ENCODE measurements at places on chromosomes 13 and 19.
A peak's percentile ranks its signal among the peaks of the same experiment; 100 is the strongest.

GRCh38 chr19:54255105-54255775 is 1.8 kb downstream of the LILRB5 start:
- no peak for DNase-seq

DNA sequence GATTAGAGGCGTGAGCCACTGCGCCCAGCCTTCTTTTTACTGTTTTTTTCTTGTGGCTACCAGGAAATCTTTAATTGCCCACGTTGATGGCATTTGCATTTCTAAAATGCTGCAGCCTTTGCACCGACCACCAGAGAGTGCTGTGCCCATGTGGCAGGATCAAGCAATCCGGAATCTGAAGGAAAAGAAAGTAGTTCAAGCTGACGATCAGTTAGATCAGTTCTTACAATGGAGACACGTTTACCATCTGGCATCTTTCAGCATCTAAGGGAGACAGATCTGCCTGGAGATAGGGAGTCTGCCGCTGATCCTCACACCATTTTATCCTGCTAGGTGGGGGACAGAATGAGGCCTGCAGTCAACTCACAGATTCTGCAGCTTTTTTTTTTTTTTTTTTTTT is 19.9 kb downstream of the TINCR start:
- DNase-seq, result no peak

DNA sequence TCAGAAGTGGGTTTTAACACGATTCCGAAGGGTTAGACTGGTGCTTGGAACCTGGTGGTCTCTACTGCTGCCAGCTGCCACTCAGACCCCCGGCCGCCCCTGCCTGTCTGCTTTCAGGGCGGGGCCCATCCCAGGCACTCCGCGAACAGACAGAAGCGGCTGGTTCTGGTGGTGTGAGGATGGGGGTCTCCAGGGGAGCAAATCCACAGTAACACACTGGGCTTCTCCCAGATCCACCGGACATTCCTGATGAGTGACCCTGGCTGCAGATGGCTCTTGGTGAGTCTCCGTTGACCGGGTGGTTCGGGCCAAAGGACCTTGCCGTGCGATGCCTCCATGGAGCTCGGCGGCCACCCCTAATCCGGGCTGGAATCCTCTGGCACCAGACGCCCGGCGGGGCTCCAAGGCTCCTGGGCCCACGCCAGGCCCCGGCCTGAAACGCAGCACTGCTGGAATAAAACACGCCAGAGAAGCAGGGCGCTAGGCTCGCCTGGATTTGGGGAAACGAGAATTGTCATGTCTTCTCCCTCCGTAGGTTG is 2.1 kb upstream of the PTBP1 start:
- DNase-seq, result no peak

GRCh38 chr13:46797501-46798237 is 708 bp upstream of the ESD start:
- no peak for DNase-seq

DNA sequence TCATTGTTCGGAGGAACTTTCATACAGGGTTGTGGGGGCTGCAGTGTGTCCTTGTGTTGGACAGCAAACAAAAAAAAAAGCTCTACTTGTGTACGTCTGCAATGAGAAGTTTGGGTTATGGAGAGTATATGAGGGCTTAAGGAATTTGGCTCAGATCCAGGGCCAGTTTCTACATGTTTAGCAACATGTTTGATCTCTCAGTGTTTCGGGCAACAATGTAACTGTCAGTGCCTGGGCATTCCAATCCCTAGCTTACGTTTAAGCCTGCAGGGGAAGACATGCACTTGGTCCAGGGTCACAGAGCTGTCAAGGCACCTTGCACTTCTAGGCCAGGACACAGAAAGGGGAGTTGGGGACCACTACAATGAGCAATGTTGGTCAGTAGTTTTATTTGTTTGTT is 13.9 kb downstream of the ZNF543 start:
- DNase-seq, result no peak

DNA sequence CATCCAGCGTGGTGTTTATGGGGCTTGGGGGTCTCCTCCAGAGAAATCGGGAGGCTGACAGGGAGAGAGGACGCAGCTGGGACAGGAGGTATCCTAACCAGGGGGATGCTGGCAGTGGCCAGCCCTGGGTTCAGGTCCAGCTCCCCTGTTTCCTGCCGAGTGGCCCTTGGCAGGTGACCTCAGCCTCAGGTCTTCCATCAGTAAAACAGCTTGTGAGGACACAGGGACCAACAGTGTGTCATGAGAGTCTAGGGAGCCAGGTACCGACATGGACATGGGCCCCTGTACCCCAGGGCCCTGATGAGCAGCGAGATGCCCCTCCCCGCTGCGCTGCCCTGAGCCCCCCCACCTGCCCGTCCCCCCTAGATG is 19.6 kb downstream of the EVI5L start:
- DNase-seq, result no peak

DNA sequence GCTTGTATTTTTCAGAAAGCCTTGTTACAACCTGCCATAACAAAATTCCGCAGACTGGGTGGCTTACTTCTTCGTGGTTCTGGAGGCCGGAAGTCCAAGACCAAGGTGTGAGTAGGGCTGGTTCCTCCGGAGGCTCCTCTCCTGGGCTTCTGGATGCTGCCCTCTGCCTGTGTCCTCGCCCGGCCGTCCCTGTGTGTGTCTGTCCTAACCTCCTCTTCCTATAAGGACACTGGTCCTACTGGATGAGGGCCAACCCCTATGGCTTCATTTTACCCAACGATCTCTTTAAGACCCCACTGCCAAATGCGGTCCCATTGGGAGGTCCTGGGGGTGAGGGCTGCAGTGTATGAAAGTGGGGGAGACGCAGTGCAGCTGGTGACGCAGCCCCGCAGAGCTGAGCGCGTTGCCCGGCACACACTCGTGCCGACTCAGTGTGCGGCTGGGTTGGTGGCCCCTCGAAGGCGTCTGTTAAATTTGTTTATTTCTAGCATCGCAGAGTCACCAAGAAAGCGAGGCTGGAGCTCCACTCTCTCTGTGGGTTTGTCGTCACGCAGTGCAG is 116.7 kb downstream of the SOX1 start:
- DNase-seq, result no peak

- DNase-seq, result peak; percentile 67
Measured at GRCh38 chr19:6739883-6740588, 556 bp downstream of the TRIP10 start.

GRCh38 chr19:45529420-45529785 is 22.1 kb downstream of the VASP start:
- no peak for DNase-seq

DNA sequence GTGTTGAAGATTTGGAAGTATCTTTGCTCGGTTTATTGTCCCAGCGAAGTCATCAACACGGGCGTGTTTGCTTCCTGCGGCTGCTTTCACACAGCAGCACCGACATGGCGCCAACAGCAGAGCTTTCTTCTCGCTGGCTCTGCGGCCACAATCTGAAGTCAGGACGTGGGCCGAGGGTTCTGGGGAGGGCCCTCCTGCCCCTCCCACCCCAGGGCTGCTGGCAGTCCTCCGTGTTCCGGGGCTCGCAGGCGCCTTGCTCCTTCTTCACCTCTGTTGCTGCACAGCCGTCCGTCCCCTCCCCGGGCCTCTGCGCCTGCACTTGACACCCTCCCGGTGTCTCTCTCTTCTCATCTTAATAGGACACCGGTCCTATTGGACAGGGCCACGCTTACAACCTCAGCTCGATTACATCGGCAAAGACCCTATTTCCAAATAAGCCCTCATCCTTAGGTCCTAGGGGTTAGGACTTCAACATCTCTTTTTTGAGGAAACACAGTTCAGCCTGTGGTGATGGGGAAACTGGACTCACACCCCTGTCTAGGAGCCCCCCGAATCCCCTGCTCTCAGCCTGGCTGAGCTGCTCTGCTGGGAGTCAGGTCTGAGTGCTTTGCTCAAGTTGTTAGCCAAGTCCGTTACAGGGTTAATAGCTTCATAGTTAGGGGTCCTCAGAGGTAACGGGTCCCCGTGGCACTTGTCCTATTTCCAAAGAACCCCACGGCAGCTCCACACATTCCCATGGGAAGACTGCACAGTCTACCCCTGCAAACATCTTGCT is 2.7 kb upstream of the TEX29 start:
- DNase-seq, result no peak

- no peak for DNase-seq
Measured at GRCh38 chr13:51130348-51130747, 19.3 kb upstream of the C13orf42 start.

DNA sequence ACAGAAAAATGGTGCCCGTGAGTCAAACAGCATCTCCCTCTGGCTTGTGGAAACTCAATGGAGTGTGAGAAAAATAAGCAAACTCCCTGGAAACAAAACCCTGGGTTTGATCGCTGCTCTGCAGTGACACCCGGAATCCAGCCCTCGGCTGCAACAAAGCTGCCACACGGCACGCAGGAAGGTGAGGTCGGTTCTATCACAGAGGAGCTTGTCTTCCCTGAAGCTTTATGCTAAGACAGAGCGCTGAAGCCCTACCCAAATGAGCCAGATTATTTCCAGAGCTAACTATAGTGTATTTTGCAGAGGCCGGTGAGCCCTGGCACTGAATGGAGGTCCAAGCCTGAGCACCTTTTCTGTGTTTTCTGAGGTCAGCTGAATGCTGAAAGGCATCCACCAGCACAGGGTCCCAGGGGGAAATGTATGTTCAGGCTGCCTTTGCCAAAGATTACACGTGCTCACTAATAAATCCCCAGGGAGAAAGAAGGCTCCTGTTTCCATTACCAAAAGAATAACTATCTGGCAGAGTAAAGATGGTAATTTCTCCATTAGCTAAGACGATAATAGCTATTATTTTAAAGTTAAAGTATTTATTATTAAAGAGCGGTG is 77.8 kb downstream of the TSHZ3 start:
- DNase-seq, result no peak

- DNase-seq, result no peak
Measured at GRCh38 chr19:3508771-3509535, 2.8 kb downstream of the FZR1 start.

- DNase-seq, result peak; percentile 39
Measured at GRCh38 chr19:35959040-35959967, 23.1 kb downstream of the LRFN3 start.

DNA sequence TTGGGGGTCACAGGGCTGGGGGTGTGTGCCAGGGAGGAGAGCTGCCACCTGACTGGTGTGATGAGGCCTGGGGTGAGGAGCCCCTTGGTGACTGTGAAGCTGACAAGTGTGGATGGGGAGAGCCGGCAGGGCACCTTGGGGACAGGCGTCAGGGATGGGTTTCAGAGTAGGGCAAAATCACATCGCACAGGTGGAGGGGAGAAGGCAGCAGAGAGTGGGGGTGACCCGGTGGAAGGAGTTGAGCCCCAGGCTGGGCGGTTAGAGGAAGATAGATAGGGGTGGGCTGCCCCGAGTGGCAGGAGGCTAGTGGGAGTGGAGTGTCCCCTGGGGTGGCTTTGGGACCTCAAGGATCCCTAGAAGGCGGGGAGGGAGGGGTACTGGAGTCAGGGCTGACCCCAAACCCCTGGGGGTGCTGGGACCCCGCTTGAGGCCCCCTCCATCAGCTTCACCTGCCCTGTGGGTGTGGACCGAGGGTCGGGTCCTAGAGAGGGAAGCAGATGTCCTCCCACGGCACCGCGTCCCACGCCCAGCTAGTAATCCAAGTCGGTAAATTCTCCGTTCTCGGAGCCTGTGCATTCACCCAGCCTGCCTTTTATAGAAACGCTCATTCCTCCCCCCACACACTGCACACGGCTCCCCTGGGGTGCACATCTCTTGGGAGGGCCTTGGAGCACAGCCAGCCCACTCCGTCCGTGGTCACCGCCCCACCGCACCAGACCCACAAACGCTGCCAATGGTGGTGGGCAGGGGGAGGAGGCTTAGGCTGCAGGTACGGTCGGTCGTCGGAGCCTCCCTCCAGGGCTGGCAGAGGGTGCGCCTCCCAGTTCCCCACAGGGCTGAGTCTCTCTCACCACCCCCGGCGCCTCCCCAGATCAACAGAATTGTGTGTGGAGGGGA is 2.4 kb downstream of the CTXN1 start:
- no peak for DNase-seq

GRCh38 chr19:18982669-18983068 is 41.7 kb upstream of the HOMER3 start:
- DNase-seq, result no peak

DNA sequence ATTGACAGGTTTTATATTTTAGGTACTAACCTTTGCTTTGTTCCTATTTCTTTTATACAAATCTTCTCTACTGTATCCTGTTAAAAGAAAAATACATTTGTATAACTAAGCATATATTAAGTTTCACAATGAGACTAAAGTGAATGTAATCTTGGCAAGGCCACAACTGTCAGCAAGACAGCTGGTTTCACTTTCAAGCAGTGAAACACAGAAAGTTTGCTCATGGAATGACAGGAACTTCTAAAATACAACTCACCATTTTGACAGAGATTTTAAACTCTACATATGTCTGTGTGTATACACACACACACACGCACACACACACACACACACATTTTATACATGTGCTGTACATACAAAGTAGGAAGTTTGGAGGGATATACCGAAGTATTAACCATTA is 53.3 kb downstream of the PARP4 start:
- no peak for DNase-seq

- no peak for DNase-seq
Measured at GRCh38 chr13:24267274-24267673, 42.1 kb upstream of the C1QTNF9 start.

- no peak for DNase-seq
Measured at GRCh38 chr19:7857727-7858108, 16.5 kb downstream of the PRR36 start.

- DNase-seq, result peak; percentile 46
Measured at GRCh38 chr13:36163809-36164308, 32.7 kb upstream of the DCLK1 start.

GRCh38 chr19:4559569-4559968 is at the start of gene SEMA6B:
Gene SEMA6B (minus strand): TSS chr19:4559684. CDS start chr19:4558457, 1,227 bp downstream.
- peak; percentile 70 for DNase-seq

GRCh38 chr19:23527797-23528196 is 132.5 kb upstream of the ZNF91 start:
- DNase-seq, result no peak

DNA sequence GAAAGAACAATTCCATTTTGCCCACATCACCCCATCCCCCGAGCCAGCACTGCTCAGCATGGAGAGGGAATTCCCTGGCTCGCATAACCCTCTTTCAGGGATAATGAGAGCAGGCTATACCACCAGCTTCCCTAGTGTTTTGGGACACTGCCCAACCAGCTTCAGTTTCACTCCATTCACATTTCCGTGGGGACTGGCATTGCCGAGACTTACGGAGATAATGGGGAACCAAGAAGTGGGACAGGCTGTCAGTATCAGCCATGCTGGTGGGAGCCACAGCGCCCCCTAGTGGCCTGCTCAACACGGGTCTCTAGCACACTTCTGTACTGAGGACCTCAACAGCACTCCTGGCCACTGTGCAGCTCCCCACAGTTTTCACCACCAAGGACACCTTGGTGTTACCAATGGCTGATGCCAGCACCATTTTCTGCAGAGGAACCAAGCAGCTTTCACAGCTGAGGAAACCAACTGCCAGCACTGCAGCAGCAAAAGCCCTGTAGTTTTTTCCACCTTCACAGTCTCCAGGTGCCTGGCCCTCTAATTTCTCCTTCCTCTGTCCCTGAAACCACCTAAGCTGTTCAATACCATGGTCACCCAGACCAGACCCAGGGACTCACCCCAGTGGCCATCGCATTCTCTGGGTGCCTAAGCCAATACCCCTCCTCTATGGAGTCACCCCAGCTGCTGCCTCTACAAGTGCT is 23.7 kb downstream of the SLC6A16 start:
- DNase-seq, result peak; percentile 89

- no peak for DNase-seq
Measured at GRCh38 chr13:27290715-27291114, 20.1 kb downstream of the RASL11A start.

- DNase-seq, result no peak
Measured at GRCh38 chr13:106121173-106121754, 414.2 kb downstream of the EFNB2 start.

- no peak for DNase-seq
Measured at GRCh38 chr13:73450583-73450982, 391.8 kb downstream of the KLF5 start.

GRCh38 chr13:73189362-73189761 is 130.6 kb downstream of the KLF5 start:
- no peak for DNase-seq
